ENCODE measurements at places on chromosomes 12 and 14. TPM values are rescaled to one million over a fixed set of nuclear protein-coding genes. Genes with fewer than 3 reads are reported as not detected.

The CCNT1 gene
- 28.8 TPM for total RNA-seq

The CD27 gene
- not detected for total RNA-seq

The OVCH1 gene
- under 0.01 TPM for total RNA-seq

The DIO2 gene
- 4.3 TPM for total RNA-seq

The RBP5 gene
- 0.12 TPM for total RNA-seq

The CKAP4 gene
- total RNA-seq = 313 TPM

The TAS2R42 gene
- not detected for total RNA-seq

The MIPOL1 gene
- total RNA-seq = 17.1 TPM

The LARP4 gene
- 42.6 TPM for total RNA-seq

The LMO3 gene
- total RNA-seq = 16.4 TPM

The TBX5 gene
- 0.12 TPM for total RNA-seq

The TMEM121 gene
- 10.7 TPM for total RNA-seq

The ABCD2 gene
- total RNA-seq = 0.33 TPM

The TBX3 gene
- 160 TPM for total RNA-seq

The FAM181A gene
- total RNA-seq = not detected

The SCYL2 gene
- 45.7 TPM for total RNA-seq

The PNMA1 gene
- 25.9 TPM for total RNA-seq

The RIMBP2 gene
- under 0.01 TPM for total RNA-seq
